ENCODE measurements at places on chromosomes 12 and 14. TPM values are rescaled to one million over a fixed set of nuclear protein-coding genes. Genes with fewer than 3 reads are reported as not detected.

DDX23 gene
- 124 TPM for total RNA-seq

ACACB gene
- total RNA-seq: 12.9 TPM

CPM gene
- 49.7 TPM for total RNA-seq

MMP17 gene
- 0.25 TPM for total RNA-seq

PRIMA1 gene
- total RNA-seq: not detected

IGFBP6 gene
- 0.46 TPM for total RNA-seq

RGS6 gene
- total RNA-seq: 3.7 TPM

CRIP1 gene
- total RNA-seq: 185 TPM

DNA sequence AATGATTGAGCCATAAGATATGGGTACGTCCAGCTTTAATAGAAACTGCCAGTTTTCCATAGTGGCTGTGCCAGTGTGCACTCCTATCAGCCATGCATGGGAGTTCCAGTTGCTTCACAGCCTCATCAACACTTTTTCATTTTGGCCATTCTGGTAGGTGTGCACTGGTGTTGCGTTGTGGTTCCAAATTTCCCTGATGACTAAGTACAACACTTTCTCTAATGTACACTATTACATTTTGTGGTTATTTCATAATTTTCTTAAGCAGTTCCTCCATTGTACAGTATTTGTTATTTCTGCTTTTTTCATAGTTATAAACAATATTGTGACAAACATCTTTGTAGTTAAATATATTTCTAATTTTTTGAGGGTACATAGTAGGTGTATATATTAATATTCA is 21.5 kb upstream of the OAS1 start:
- no peak overlapping the region for H3K27ac ChIP-seq
- H3K4me3 ChIP-seq: no peak overlapping the region
- peaks cover 24% of the 10 kb centered on the region for H3K27me3 ChIP-seq
- H3K36me3 ChIP-seq: no peaks in the 10 kb centered on the region
- DNase-seq: no peak
- H3K4me1 ChIP-seq: no peaks in the 10 kb centered on the region

DNA sequence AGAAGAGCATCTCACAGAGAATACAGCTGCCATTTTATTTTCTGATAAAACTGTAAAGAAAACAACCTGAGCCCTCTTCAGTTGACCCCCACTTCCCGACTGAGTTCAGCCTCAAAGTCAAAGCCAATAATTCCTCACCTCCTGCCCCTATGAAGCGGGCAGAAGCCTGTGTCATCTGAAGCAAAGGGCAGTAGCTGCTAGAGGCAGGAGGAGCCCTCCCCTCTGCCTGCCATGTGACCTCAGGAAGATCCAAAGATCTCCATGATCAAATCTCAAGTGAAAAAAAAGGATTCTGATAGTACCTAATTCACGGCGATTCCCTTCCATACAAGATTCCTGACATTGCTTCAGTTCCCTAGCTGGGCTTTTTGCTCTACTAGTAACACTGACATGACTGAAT is 223.1 kb upstream of the CAND1 start:
- DNase-seq: no peak
- no peaks in the 10 kb centered on the region for H3K4me1 ChIP-seq
- H3K36me3 ChIP-seq: no peaks in the 10 kb centered on the region
- H3K4me3 ChIP-seq: no peak overlapping the region

- DNase-seq: no peak
- H3K27me3 ChIP-seq: no peaks in the 10 kb centered on the region
- no peaks in the 10 kb centered on the region for H3K4me1 ChIP-seq
- H3K4me3 ChIP-seq: no peak overlapping the region
- H3K27ac ChIP-seq: no peak overlapping the region
- no peaks in the 10 kb centered on the region for H3K36me3 ChIP-seq
Measured at GRCh38 chr14:96246539-96246847, 9.5 kb upstream of the BDKRB1 start.

DNA sequence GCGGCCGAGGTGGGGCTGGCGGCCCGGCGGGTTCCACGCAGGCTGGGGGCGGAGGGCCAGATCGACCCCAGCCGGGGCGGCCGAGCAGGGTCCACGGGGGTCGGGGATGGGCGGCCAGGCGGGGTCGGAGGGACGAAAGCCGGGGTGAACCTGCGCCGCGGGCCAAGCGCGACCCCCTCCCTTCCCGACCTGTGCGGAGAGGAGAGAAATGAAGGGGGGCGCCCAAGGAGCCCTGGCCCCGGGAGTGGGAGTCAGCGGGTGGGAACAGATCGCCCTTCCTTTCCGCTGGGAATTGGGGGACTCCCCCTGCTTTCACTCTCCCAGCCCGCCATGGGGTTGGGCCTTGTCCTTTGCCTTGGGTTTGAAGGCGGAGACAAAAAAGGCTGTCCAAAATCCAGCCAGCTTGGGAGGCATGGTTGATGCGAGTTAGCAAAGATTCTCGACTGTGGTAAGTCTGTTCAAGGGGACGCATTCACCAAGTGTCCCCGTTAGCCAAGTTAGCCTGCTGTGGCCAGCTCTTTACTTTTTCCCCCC is 559 bp upstream of the CKAP4 start:
- H3K36me3 ChIP-seq: no peaks in the 10 kb centered on the region
- DNase-seq: no peak
- peak overlapping the region; percentile 67 for H3K27ac ChIP-seq
- H3K4me1 ChIP-seq: peaks cover 9% of the 10 kb centered on the region

DNA sequence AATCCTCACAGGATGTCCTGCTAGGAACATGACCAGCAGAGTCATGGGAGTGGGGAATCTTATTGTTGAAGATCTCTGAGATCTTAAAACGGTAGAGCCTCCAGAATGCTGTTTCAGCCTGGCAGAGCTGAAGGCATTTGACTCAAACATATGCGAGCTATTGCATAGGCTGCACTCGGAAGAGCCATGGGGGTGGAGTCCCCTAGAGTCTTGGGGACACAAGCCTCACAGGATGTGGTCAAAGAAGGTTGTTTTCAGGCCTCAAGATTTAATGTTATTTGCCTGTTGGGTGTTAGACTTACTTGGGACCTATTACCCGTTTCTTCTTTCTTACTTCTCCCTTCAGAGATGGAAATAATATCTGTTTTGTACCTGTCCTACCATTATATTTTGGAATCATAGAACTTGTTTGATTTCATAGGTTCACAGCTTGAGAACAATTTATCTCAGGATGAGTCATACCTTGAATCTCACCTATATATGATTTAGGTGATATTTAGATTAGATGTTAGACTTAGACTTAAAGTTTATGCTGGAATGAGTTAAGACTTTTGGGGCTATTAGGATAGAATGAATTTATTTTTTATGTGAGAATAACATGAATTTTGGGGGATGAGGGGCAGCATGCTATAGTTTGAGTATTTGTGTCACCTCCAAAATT is 172.2 kb upstream of the ATP2B1 start:
- H3K27ac ChIP-seq: peak overlapping the region; percentile 73
- H3K36me3 ChIP-seq: no peaks in the 10 kb centered on the region
- peak; percentile 56 for DNase-seq
- peaks cover 9% of the 10 kb centered on the region for H3K27me3 ChIP-seq
- H3K4me3 ChIP-seq: peak overlapping the region; percentile 20

DNA sequence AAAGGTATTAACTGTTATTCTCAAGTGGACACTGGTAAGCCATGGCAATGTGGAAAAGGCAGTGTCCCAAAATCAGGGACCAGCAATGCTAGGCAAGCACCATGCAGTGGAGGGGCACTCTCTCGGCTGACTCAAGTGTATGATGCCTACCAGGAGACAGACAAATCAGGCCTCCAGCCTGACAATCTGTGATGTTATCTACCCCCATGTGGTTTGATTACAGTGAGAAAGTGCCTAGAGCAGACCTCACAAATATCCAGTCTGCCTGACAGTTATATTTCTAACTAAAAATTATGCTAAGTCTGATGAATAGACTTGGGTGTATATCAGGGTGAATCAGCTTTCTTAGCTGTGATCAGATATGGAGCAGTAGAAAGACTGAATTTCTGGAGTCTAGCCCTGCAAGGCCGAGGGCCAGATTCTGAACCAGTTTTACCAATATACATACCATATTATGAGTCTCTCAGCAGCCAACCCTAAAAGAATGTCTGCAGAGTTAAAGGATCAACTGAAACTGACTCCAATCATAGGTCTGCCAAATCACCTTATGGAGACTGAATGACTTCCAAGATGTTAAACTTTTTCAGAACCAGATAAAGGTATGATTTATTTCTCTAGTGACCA is 3.2 kb downstream of the PLBD1 start:
- H3K27me3 ChIP-seq: peaks cover 26% of the 10 kb centered on the region
- no peaks in the 10 kb centered on the region for H3K4me1 ChIP-seq
- H3K4me3 ChIP-seq: no peak overlapping the region
- no peak overlapping the region for H3K27ac ChIP-seq

GRCh38 chr12:93844164-93844784 is 167.1 kb downstream of the CRADD start:
- DNase-seq: no peak
- H3K4me1 ChIP-seq: peaks cover 28% of the 10 kb centered on the region
- peaks cover 4% of the 10 kb centered on the region for H3K27me3 ChIP-seq
- no peak overlapping the region for H3K27ac ChIP-seq
- peaks cover 15% of the 10 kb centered on the region for H3K36me3 ChIP-seq
- no peak overlapping the region for H3K4me3 ChIP-seq

- no peak overlapping the region for H3K27ac ChIP-seq
- H3K36me3 ChIP-seq: no peaks in the 10 kb centered on the region
- no peak overlapping the region for H3K4me3 ChIP-seq
Measured at GRCh38 chr14:72318648-72319047, 386.4 kb downstream of the RGS6 start.

- H3K4me3 ChIP-seq: no peak overlapping the region
- no peaks in the 10 kb centered on the region for H3K36me3 ChIP-seq
- no peak overlapping the region for H3K27ac ChIP-seq
- DNase-seq: no peak
- H3K4me1 ChIP-seq: no peaks in the 10 kb centered on the region
Measured at GRCh38 chr12:97292588-97292987, 170.0 kb upstream of the RMST start.

GRCh38 chr14:86462193-86462753 is 932.3 kb downstream of the FLRT2 start:
- no peaks in the 10 kb centered on the region for H3K4me1 ChIP-seq
- H3K27ac ChIP-seq: no peak overlapping the region
- no peaks in the 10 kb centered on the region for H3K36me3 ChIP-seq
- no peak for DNase-seq

DNA sequence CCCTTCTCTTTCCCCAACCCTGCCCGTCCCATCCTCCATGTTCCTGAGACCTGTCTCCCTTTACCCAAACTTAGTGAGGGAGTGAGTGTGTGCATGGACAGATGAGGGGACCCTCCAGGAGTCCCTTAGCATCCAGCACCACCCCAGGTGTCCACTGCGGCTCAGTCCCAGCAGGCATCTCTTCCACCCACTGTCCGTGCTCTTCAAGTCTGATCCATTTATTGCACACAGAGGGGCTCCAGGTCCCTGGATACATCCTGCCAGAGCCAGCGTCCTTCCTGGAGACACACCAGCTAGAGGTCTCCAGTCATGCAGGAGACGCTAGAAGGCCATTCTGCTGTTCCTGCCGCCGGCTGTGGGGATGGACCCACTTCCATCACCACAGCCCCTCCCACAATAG is 239.2 kb downstream of the ADGRD1 start:
- DNase-seq: no peak
- no peaks in the 10 kb centered on the region for H3K4me1 ChIP-seq
- no peak overlapping the region for H3K4me3 ChIP-seq
- no peaks in the 10 kb centered on the region for H3K36me3 ChIP-seq
- H3K27ac ChIP-seq: no peak overlapping the region

DNA sequence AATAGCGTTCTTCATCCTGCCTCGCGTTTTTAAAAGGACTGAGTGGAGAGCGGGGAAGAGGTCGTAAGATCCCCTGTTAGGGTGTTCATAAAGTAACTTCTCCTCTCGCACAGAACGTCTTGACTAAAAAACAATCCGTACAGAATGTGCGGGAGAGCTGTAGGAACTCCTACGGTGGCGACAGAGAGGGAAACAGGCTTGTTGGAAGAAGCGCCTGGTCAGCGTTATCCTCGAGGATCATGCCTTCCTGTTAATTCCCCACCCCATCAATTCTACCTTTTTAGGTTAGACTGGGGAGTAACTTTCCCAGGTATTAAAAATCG is 399 bp upstream of the WASHC4 start:
- peaks cover 23% of the 10 kb centered on the region for H3K36me3 ChIP-seq
- H3K4me1 ChIP-seq: peaks cover 30% of the 10 kb centered on the region
- H3K4me3 ChIP-seq: peak overlapping the region; percentile 96

- peak overlapping the region; percentile 89 for H3K4me3 ChIP-seq
- H3K4me1 ChIP-seq: peaks cover 64% of the 10 kb centered on the region
- H3K36me3 ChIP-seq: peaks cover 61% of the 10 kb centered on the region
- no peaks in the 10 kb centered on the region for H3K27me3 ChIP-seq
Measured at GRCh38 chr14:89957791-89958190, 2.1 kb downstream of the TDP1 start.

- no peaks in the 10 kb centered on the region for H3K27me3 ChIP-seq
- peaks cover 81% of the 10 kb centered on the region for H3K36me3 ChIP-seq
- peak within 1 kb of the TSS; percentile 95 for H3K4me3 ChIP-seq
Measured at GRCh38 chr12:6867413-6868210, at the start of gene TPI1. Gene TPI1 (plus strand): TSS chr12:6867531. CDS start chr12:6867567, 36 bp downstream.

DNA sequence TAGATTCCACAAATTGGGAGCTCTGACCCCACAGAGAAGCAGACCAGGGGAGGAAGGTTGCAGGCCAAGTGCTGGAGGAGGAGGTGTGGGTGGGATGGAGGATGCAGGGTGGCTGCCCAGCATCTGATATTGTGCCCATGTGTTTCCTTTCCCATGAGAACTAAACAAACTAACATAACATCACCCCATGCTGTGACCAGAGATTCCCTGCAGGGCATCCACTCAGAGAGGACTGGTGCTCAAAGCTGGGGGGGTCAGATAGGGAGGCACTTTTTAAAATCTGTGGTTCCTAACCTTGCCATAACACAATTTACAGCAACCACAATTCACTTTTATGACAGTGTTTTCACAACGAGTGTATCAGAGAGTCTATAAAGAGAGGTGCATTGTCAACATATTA is 1277.6 kb downstream of the AACS start:
- H3K4me3 ChIP-seq: no peak overlapping the region
- DNase-seq: no peak
- no peaks in the 10 kb centered on the region for H3K27me3 ChIP-seq
- no peaks in the 10 kb centered on the region for H3K36me3 ChIP-seq
- no peak overlapping the region for H3K27ac ChIP-seq

GRCh38 chr12:57029457-57029856 is 13.1 kb upstream of the TAC3 start:
- H3K27me3 ChIP-seq: no peaks in the 10 kb centered on the region
- no peak overlapping the region for H3K27ac ChIP-seq
- H3K4me1 ChIP-seq: peaks cover 35% of the 10 kb centered on the region
- DNase-seq: no peak
- no peaks in the 10 kb centered on the region for H3K36me3 ChIP-seq

DNA sequence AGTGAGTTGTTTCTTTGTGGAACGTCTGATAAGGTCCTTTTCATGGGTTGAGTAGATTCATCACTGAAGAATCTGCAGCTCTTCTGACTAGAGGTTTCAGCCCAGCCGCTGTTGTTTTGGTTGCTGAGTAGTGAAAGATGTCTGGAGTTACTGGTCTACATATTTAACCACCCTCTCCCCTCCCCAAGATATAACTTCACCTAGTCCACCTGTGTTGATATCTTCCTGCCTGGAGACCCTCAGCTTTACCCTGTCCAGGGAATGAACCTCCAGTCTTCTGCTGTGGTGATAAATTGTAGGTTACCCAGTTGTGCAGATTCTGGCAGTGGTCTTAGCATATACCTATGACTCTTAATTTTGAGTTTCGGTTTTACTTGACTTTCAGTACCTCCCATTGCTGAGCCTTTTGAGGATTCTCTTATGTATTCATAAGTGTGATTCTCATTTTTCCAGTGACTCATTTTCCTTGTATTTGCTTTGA is 62.9 kb downstream of the CCDC91 start:
- H3K4me3 ChIP-seq: peak overlapping the region; percentile 59
- DNase-seq: peak; percentile 11
- no peaks in the 10 kb centered on the region for H3K36me3 ChIP-seq

Data from activated T-helper 2 cell treated with anti-CD3 and anti-CD28 coated beads, Interferon-gamma antibody, Interleukin-2, Interleukin-4, amounts not matched to agents 10 μg/mL and 5 μg/mL and 100 μg/mL, durations not matched to agents 14 hours and 24 hours and 36 hours (primary cell).